NCI-H226 (cell line): ENCODE measurements at places on chromosomes 6 and 20.

GRCh38 chr20:59600472-59600871 lies 3.9 kb upstream of the PHACTR3 start:
- DNase-seq: no peak

DNA sequence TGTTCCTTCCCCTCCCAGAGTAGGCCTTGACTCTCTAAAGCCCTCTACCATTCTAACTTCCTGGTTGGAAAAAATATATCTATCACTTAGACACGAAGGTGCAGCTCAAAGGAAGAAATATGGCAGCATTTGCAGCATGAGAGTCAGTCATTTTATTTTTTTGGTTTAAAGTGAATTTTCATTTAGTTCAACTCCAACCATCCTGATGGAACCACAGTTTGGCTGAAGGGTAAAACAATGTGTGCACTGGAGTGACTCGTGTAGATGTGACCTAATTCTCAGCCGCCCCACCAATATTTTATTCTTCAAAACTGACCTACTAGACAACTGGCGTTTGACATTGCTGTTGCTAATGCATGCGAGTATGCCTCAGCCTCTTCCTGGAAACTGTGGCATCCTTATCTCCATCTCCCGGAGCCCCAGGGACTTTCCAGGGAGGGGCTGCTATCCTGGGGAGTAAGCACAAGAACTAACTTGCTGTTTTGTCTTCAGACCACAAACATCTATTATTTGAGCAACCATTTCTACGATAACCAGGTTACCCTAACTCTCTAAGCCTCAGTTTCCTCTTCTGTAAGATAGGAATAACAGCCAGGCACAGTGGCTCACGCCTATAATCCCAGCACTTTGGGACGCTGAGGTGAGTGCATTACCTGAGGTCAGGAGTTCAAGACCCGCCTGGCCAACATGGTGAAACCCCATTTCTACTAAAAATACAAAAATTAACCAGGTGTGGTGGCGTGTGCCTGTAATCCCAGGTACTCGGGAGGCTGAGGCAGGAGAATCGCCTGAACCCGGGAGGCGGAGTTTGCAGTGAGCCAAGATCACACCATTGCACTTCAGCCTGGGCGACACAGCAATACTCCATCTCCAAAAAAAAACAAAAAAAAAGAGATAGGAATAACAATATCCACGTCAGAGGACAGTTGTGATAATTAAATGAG lies 148.7 kb upstream of the JARID2 start:
- DNase-seq: peak; percentile 63

DNA sequence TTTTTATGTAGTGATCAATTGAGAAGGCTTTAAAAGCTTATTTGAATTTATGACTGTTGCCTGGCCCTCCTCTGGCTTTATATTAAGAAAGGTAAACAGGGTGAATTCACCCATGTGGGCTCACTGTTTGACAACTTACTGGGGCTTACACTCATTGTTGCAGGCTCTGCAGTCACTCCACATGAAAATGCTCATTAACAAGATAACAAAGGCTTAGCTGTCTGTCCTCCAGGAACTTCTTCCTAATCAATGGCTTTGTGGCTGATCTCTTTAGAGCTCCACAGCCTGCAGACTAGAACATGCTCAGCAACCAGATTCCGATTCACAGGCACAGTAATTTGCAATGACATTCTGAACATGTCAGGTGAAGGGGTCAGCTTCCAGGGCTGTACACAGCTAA lies 323.2 kb upstream of the MAN1A1 start:
- DNase-seq: no peak

DNA sequence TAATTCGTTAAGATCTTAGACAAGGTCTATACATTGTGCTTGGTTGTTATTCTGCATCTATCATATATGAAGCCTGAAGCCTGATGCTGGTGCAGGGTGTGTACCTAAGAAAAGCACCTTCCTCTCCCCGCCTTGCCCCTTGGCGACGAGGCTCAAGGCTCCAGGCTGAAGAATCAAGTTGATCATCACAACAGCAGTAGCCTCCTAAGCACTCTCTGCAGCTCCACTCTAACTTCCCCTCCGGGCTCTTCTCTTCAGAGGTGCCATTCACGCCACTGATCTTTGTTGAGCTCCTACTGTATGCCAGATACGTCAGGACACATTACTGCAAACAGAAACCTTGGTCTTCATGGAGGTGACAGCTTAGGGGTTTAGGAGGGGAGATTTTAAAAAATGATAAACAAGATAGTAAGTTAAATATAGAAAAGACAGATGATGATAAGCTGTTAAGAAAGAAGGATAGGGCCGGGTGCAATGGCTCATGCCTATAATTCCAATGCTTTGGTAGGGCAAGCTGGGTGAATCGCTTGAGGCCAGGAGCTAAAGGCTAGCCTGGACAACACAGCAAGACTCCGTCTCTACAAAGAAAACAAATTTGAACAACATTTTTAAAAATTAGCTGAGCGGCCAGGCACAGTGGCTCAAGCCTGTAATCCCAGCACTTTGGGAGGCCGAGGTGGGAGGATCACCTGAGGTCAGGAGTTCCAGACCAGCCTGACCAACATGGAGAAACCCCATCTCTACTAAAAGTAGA lies 38.4 kb upstream of the ZNF217 start:
- DNase-seq: no peak

DNA sequence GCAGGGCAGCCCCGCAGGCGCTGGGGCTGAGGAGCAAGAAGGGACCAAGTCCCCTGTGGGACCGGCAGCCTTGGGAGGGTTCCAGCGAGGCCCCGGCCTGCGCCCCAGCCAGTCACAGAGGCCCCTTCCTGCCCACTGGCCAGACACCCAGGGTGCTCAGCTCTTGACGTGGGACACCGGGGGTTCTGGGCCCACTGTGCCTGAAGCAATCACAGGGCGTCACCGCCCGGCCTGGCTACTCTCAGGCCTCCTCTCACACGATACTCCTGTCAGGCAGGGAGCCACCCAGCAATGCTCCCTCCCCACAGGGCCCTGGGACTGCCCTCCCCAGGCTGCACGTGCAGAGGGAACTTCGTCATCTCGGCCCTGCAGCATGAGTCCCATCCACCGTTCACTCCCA lies 14.5 kb downstream of the TAF4 start:
- DNase-seq: no peak

GRCh38 chr6:11814819-11815218 lies 36.2 kb upstream of the ADTRP start:
- no peak for DNase-seq

- no peak for DNase-seq
Measured at GRCh38 chr6:64644024-64644423, 1008.4 kb downstream of the PHF3 start.

- no peak for DNase-seq
Measured at GRCh38 chr6:130829333-130829910, 2.2 kb downstream of the SMLR1 start.

DNA sequence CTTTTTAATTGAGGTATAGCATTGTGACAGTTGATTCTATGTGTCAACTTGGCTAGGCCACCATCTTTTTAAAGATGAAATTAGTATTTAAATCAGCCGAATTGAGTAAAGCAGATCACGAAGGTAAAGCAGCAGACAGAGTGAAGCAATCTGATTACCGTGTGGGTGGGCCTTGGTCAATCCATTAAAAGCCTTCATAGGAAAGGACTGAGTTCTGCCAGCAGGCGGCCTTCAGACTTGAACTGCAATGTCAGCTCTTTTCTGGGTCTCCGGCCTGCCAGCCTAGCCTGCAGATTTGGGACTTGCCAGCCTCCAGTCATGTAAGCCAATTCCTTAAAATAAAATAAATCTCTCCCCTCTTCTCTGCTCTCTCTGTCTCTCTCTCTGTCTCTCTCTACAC lies 22.4 kb upstream of the TGM2 start:
- no peak for DNase-seq

- DNase-seq: peak; percentile 81
Measured at GRCh38 chr6:92690997-92691599, 728.3 kb downstream of the EPHA7 start.
